Ovary (tissue), 10 donors: ENCODE measurements at places on chromosomes 7 and 10. TPM values are rescaled to one million over a fixed set of nuclear protein-coding genes. Genes with fewer than 3 reads are reported as not detected.

- H3K27ac ChIP-seq = no peak overlapping the region
- H3K36me3 ChIP-seq = no peaks in the 10 kb centered on the region
- no peaks in the 10 kb centered on the region for H3K27me3 ChIP-seq
- no peak overlapping the region for H3K4me3 ChIP-seq
- no peak for DNase-seq
These were observed 238.2 kb upstream of the NEBL start for GRCh38 chr10:21135023-21135931.

- no peaks in the 10 kb centered on the region for H3K36me3 ChIP-seq
- DNase-seq = no peak
- peaks cover 11% of the 10 kb centered on the region for H3K4me1 ChIP-seq
These were observed 65.7 kb upstream of the ASAH2 start for GRCh38 chr10:50316695-50317648.

- H3K27ac ChIP-seq = no peak overlapping the region
- no peaks in the 10 kb centered on the region for H3K4me1 ChIP-seq
- H3K36me3 ChIP-seq = no peaks in the 10 kb centered on the region
- no peaks in the 10 kb centered on the region for H3K27me3 ChIP-seq
These were observed 35.7 kb upstream of the SDK1 start for GRCh38 chr7:3265388-3265787.

DNA sequence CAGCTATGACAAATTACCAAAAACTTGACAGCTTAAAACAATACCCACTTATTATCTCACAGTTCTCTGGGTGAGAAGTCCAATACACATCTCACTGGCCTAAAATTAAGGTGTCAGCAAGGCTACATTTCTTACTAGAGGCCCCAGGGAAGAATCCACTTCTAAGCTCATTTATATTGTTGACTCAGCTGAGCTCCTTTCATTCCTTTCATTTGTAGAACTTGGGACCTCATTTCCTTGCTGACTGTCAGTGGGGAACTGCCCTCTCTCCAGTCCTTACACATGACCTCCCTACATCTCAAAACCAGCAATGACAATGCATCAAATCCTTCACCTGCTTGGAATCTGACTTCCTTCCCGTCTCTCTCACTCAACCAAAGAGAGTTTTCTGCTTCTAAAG, 240.3 kb downstream of the IPMK start:
- H3K36me3 ChIP-seq = no peaks in the 10 kb centered on the region
- H3K4me1 ChIP-seq = no peaks in the 10 kb centered on the region
- no peak overlapping the region for H3K27ac ChIP-seq
- H3K4me3 ChIP-seq = no peak overlapping the region

- H3K4me3 ChIP-seq = no peak overlapping the region
- DNase-seq = no peak
- H3K36me3 ChIP-seq = no peaks in the 10 kb centered on the region
- no peak overlapping the region for H3K27ac ChIP-seq
- no peaks in the 10 kb centered on the region for H3K27me3 ChIP-seq
These were observed 580.5 kb downstream of the AUTS2 start for GRCh38 chr7:70178787-70179186.

DNA sequence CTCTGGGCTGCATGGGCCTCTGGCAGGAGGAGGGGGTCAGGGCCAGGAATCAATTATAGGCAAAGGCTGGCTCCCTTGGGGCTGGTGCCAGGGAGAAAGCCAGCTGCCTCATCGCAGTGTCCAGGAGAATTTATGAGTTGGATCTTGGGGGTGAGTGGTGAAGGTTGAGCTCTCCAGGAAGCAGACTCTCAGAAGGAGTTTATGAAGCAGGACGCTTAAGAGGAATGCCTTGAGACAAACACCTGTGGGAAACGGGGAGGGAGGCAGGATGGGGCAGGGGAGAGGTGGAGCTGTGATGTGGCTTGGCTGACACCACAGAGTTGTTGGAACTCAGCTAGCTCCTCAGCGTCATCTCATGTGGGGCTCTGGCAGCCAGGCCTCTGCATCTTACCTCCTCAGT, 428.5 kb downstream of the RPS24 start:
- H3K4me3 ChIP-seq = no peak overlapping the region
- H3K27me3 ChIP-seq = no peaks in the 10 kb centered on the region
- peaks cover 12% of the 10 kb centered on the region for H3K4me1 ChIP-seq
- DNase-seq = no peak
- H3K36me3 ChIP-seq = no peaks in the 10 kb centered on the region

DNA sequence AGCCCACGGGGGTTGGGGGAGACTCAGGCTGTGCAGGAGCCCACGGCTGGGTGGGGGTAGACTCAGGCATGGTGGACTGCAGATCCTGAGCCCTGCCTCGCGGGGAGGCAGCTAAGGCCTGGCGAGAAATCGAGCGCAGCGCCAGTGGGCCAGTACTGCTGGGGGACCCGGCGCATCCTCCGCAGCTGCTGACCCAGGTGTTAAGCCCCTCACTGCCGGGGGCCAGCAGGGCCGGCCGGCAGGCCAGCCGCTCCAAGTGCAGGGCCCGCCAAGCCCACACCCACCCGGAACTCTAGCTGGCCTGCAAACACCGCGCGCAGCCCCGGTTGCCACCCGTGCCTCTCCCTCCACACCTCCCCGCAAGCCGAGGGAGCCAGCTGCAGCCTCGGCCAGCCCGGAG, 33.4 kb downstream of the SP4 start:
- H3K4me1 ChIP-seq = no peaks in the 10 kb centered on the region
- no peaks in the 10 kb centered on the region for H3K27me3 ChIP-seq
- no peak overlapping the region for H3K27ac ChIP-seq
- H3K4me3 ChIP-seq = no peak overlapping the region

DNA sequence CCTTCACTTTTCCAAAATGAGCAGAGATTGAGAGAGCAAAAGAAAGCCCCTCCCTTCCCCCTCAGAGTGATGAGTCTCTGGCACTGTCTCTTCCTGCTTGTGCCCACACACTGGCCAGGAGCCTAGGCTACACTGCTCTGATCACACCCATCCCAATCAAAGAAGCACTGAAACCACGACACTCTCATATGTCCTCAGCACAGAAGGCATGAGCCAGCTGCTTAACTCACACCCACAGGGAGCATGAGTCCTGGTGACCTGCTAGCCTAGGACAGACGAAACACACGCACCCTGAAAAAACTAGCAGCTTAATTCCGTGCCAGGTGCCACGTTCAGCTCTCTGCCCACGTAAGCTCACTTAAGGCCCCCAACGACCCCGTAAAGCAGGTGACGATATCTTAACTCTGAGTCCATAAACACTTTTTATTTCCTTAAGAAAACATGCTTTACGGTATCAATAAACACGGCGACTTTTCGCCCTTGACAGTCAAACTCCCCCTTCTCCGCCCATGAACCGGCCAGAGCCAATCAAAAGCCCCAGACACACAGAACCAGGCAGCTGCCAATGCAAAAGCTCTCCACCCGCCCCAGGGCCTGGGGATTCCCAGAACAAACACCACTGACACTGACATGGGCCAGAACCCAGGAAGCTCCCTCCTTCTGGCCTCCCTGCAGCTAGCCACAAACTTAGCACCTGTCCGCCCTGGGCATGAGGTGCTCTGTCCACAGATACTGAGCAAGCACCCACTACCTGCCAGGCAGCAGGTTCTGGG, 69.0 kb downstream of the TNRC18 start:
- H3K27me3 ChIP-seq = no peaks in the 10 kb centered on the region
- DNase-seq = peak; percentile 67
- no peak overlapping the region for H3K4me3 ChIP-seq
- no peak overlapping the region for H3K27ac ChIP-seq

- H3K4me3 ChIP-seq = no peak overlapping the region
- DNase-seq = no peak
- peaks cover under 1% of the 10 kb centered on the region for H3K4me1 ChIP-seq
- no peaks in the 10 kb centered on the region for H3K27me3 ChIP-seq
These were observed 5.5 kb upstream of the SEMA4G start for GRCh38 chr10:100963826-100964225.

The GHITM gene
- 90.3 TPM for total RNA-seq

The TMEM72 gene
- not detected for total RNA-seq

The TEX36 gene
- not detected for total RNA-seq

The EZH2 gene
- total RNA-seq = 2.5 TPM

The C10orf95 gene
- 22.3 TPM for total RNA-seq

The FOXI2 gene
- not detected for total RNA-seq

The SHOC2 gene
- 91.2 TPM for total RNA-seq
